ENCODE measurements at places on chromosomes 3 and 15. TPM values are rescaled to one million over a fixed set of nuclear protein-coding genes. Genes with fewer than 3 reads are reported as not detected.

DNA sequence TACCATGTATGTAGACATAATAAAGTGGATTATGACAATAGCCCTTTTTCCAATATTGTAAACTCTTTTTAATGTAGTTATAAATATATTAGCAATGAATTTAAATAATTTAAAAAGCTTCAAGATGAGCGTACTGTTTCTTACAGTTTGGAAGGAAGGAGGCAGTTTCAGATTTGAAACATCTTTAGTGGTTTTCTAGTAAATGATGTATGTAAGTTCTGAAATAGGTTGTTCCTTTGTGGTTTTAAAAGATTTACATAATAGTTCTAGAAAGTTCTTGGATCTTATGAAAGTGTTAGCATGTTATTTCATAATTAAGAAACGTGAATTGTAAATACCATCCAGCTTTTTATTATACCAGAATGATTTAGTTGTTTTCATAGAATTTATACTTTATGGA, 16.0 kb downstream of the DNAJC19 start:
- no peak overlapping the region for H3K27ac ChIP-seq
- no peak for DNase-seq
- no peak overlapping the region for H3K4me3 ChIP-seq
- H3K4me1 ChIP-seq, result peaks cover 9% of the 10 kb centered on the region
- H3K27me3 ChIP-seq, result no peaks in the 10 kb centered on the region

GRCh38 chr3:79517766-79518413, 249.9 kb downstream of the ROBO1 start:
- H3K27me3 ChIP-seq, result no peaks in the 10 kb centered on the region
- no peak for DNase-seq
- no peaks in the 10 kb centered on the region for H3K36me3 ChIP-seq
- H3K4me3 ChIP-seq, result no peak overlapping the region

Gene CPLX3
- 0.12 TPM for total RNA-seq

- no peaks in the 10 kb centered on the region for H3K27me3 ChIP-seq
- H3K4me3 ChIP-seq, result no peak overlapping the region
- H3K36me3 ChIP-seq, result no peaks in the 10 kb centered on the region
- H3K4me1 ChIP-seq, result no peaks in the 10 kb centered on the region
Observed at GRCh38 chr3:192009903-192010302, 548.9 kb downstream of the PYDC2 start.

Gene SLC28A1
- not detected for total RNA-seq

Gene ANKRD63
- total RNA-seq, result not detected

Gene SGO1
- 35.6 TPM for total RNA-seq

- no peaks in the 10 kb centered on the region for H3K4me1 ChIP-seq
- DNase-seq, result no peak
- no peak overlapping the region for H3K27ac ChIP-seq
- no peaks in the 10 kb centered on the region for H3K36me3 ChIP-seq
- no peak overlapping the region for H3K4me3 ChIP-seq
Observed at GRCh38 chr15:64019764-64020163, 26.5 kb downstream of the DAPK2 start.

Gene HTR3E
- not detected for total RNA-seq

Gene CLDND1
- total RNA-seq, result 399 TPM

DNA sequence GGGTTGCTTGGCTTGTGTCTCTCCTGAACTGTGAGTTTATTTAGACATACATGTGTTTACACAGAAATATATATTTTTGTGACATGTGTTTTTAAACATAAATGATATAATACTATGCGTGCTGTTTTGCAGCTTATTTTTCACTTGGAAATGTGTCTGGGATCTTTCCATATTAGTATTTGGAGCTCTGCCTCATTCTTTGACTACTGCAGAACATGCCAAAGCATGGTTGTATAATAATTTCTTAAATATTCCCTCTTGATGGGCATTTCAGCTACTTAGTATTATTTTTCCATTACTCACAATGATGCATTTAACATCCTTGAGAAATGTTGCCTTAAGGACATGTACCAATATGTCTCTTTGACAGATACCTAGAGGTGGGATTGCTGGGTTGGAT, 19.5 kb downstream of the ANAPC13 start:
- no peak overlapping the region for H3K4me3 ChIP-seq
- no peak for DNase-seq
- no peak overlapping the region for H3K27ac ChIP-seq
- H3K27me3 ChIP-seq, result no peaks in the 10 kb centered on the region
- no peaks in the 10 kb centered on the region for H3K36me3 ChIP-seq

Gene CHAC1
- 6.7 TPM for total RNA-seq

DNA sequence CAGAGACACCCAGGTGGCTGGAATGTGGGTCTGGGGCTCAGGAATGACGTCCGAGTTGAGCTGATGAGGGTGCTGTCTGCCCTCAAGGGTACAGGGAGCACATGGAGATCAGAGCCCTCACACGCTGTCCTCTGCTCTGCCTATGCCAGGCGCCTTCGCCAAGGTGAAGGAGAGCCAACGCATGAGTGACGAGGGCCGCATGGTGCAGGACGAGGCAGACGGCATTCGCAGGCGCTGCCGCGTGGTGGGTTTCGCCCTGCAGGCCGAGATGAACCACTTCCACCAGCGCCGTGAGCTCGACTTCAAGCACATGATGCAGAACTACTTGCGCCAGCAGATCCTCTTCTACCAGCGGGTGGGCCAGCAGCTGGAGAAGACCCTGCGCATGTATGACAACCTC, 9.1 kb downstream of the SNX33 start:
- H3K36me3 ChIP-seq, result no peaks in the 10 kb centered on the region
- H3K27ac ChIP-seq, result no peak overlapping the region
- H3K4me3 ChIP-seq, result no peak overlapping the region
- peaks cover 3% of the 10 kb centered on the region for H3K4me1 ChIP-seq

GRCh38 chr15:36136049-36136448, 443.4 kb upstream of the CDIN1 start:
- no peak for DNase-seq
- H3K27ac ChIP-seq, result no peak overlapping the region
- no peaks in the 10 kb centered on the region for H3K4me1 ChIP-seq
- no peaks in the 10 kb centered on the region for H3K27me3 ChIP-seq
- H3K36me3 ChIP-seq, result no peaks in the 10 kb centered on the region
- no peak overlapping the region for H3K4me3 ChIP-seq

Gene LPP
- 63.6 TPM for total RNA-seq

All from activated CD4-positive, alpha-beta T cell treated with anti-CD3 and anti-CD28 coated beads, Interleukin-2, amount 10 ng/mL, durations not matched to agents 7 days and 5 days (primary cell).